HT-29 (cell line): ENCODE measurements at places on chromosomes 5 and 9. TPM values are rescaled to one million over a fixed set of nuclear protein-coding genes. Genes with fewer than 3 reads are reported as not detected.

SPINK13 gene
- total RNA-seq, result not detected in 2 replicates

HRH2 gene
- not detected in 2 replicates for total RNA-seq

OR13C2 gene
- not detected in 2 replicates for total RNA-seq

ZNF474 gene
- total RNA-seq, result 0.08 and 0.29 TPM in 2 replicates

ACSL6 gene
- not detected in 2 replicates for total RNA-seq

FBP1 gene
- total RNA-seq, result 53.5 and 63.3 TPM in 2 replicates

ZCCHC9 gene
- 10.3 and 11.2 TPM in 2 replicates for total RNA-seq

GRIN3A gene
- total RNA-seq, result not detected in 2 replicates

OR1N2 gene
- not detected in 2 replicates for total RNA-seq

CCNO gene
- total RNA-seq, result 12.4 and 13.0 TPM in 2 replicates

RPS23 gene
- total RNA-seq, result 1,675 and 2,287 TPM in 2 replicates

ORM2 gene
- total RNA-seq, result not detected in 2 replicates

ZNF622 gene
- total RNA-seq, result 42.6 and 46.3 TPM in 2 replicates

HTR4 gene
- 0.15 TPM in 1 of 2 replicates, not detected in the other for total RNA-seq

F12 gene
- total RNA-seq, result 52.9 TPM in 2 replicates

GFI1B gene
- not detected in 2 replicates for total RNA-seq

PCDHB16 gene
- 0.05 and 0.69 TPM in 2 replicates for total RNA-seq

CSNK1A1 gene
- total RNA-seq, result 318 and 376 TPM in 2 replicates

PCDHGA3 gene
- 0.10 TPM in 1 of 2 replicates, not detected in the other for total RNA-seq

GRM6 gene
- total RNA-seq, result not detected in 2 replicates

SLC46A2 gene
- total RNA-seq, result not detected in 2 replicates

OLFM1 gene
- not detected in 2 replicates for total RNA-seq

TLX3 gene
- not detected in 2 replicates for total RNA-seq

SEC61B gene
- 116 and 125 TPM in 2 replicates for total RNA-seq

FIBCD1 gene
- total RNA-seq, result 0.03 and 1.5 TPM in 2 replicates

PLAC8L1 gene
- total RNA-seq, result not detected in 2 replicates

LRRC19 gene
- 0.08 TPM in 1 of 2 replicates, not detected in the other for total RNA-seq

SLC1A3 gene
- 0.52 TPM in 1 of 2 replicates, not detected in the other for total RNA-seq

NR5A1 gene
- 0.16 and 0.28 TPM in 2 replicates for total RNA-seq

SPINK7 gene
- total RNA-seq, result not detected in 2 replicates

OMD gene
- total RNA-seq, result not detected in 2 replicates

ECSCR gene
- total RNA-seq, result not detected in 2 replicates

PCDHGA6 gene
- 0.21 and 0.48 TPM in 2 replicates for total RNA-seq

RASGRF2 gene
- total RNA-seq, result 8.8 and 10.3 TPM in 2 replicates

SLC4A9 gene
- 0.08 and 0.86 TPM in 2 replicates for total RNA-seq

ENTPD2 gene
- 2.5 and 2.7 TPM in 2 replicates for total RNA-seq

CYLC2 gene
- total RNA-seq, result not detected in 2 replicates

SLC28A3 gene
- total RNA-seq, result 4.5 and 4.7 TPM in 2 replicates

AIF1L gene
- total RNA-seq, result 0.69 and 0.73 TPM in 2 replicates

SH2D3C gene
- total RNA-seq, result not detected in 2 replicates
